Stomach (tissue), 19 donors: ENCODE measurements at places on chromosomes 6 and 20.

DNA sequence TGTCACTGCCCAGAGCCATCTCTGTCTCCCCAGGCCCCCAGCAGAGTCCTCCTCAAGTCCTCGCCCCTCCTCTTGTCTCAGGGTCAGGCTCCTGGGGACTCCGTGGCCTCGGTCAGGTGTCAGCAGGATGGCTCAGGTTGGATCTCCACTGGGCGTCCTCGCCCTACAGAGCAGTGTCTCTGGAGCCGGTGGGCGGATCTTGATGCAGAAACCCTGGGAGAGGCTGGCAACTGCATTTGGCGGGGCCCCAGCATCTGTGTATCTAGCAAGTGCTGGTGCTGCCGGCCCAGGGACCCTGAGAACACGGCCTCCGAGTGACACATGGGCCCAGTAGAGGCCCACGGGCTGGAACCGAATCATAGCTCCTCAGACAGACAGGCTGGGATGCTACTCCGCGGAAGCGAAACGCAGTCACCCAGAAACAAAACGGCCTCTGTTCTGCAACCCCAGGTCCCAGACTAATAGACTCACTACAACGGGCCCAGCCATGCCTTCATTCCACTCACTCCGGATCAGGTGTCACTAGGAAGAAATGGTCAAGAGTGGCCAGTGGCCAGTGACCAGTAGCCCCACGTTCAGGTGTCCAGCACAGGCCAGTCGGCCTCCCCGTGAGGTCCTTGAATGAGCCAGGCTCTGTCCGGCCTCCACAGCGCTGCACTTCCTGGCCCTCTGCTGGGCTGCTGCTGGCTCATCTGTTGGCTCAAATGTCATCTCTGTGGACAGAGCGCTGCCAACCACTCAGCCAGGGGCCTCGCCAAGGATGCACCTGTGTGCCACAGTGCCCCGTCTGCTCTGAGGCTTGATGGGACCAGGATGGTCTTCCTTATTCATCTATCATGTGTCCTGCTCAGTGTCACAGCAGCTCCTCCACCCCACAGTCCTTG, 12.6 kb upstream of the FRMD1 start:
- no peak for DNase-seq

DNA sequence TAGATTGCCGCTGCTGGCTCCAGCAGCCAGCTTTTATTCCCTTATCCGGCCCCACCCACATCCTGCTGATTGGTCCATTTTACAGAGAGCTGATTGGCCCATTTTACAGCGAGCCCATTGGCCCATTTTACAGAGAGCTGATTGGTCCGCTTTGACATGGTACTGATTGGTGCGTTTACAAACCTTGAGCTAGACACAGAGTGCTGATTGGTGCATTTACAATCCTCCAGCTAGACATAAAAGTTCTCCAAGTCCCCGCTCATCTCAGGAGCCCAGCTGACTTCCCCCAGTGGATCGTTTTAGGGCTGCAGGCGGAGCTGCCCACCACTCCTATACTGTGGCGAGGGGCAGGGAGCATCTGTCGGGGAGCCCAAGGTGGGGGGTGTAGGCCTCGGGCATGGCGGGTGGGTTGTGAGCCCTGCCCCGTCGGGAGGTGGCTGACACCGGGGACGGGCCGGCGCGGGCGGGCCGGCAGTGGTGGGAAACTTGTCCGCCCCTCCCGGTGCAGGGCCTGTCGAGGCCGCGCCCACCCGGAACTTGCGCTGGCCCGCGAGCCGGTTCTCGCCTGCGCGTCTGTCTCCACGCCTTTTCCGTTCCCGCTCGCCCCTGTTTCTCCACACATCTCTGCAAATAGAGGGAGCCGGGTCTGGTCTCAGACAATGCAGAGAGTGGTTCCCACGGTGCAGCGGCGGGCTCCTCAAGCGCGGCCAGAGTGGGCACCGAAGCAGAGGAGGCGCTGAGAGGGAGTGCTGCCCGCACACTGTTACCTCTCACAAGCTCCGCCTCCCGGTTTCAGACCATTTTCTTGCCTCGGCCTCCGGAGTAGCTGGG, 86.1 kb upstream of the STMND1 start:
- DNase-seq: peak; percentile 85

DNA sequence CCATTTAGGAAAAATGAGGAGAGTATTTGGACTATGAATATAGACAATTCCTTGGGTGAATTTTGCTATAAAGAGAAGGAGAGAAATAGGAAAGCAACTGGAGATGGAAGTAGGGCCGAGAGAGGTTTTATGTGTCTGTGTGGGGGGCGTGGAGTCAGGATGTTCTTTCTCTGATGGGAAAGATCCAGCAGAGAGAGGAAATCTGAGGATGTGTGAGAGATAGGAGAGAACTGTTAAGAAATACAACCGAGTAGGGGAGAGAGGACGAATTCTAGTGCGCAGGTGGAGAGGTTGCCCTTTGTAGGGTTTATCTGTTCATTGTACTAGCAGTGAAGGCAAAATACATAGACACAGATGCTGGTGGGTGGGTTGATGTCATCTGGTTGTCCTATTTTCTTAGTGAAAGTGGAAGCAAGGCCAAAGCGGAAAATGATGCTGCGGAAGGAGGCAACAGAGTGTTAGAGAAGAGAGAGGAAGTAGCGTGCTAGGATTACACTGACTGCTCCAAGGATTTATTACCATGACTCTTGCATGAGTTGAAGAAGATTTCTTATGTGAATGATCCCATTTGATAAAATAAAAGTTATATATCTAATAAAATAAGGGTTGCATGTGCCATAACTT, 57.7 kb downstream of the CLVS2 start:
- DNase-seq: no peak

DNA sequence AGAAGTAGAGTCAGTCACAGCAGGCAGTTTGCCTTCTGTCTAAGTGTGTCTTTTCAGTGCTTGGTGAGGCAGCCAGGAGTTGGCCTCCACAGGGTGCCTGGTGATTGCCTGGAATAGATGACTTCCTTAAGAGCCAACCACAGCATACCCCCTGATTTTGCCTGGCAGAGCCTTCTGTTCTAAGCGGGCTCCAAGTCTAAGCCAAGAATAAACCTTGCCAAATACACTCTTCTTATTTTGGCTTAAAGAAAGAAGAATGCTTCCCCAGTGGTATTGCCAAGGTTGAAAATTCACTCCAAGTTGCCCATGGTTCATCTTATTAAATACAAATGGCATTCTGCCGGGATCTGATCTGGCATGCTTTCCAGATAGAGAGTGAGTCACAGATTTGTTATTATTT, 1424.8 kb upstream of the EYS start:
- no peak for DNase-seq

- no peak for DNase-seq
Observed at GRCh38 chr20:52033313-52033712, 158.3 kb downstream of the ZFP64 start.

- peak; percentile 82 for DNase-seq
Observed at GRCh38 chr6:149934249-149935156, 7.3 kb upstream of the ULBP2 start.

GRCh38 chr6:3151691-3152090, 5.7 kb downstream of the TUBB2A start:
- no peak for DNase-seq

GRCh38 chr6:100731411-100731810, 149.7 kb downstream of the ASCC3 start:
- no peak for DNase-seq

DNA sequence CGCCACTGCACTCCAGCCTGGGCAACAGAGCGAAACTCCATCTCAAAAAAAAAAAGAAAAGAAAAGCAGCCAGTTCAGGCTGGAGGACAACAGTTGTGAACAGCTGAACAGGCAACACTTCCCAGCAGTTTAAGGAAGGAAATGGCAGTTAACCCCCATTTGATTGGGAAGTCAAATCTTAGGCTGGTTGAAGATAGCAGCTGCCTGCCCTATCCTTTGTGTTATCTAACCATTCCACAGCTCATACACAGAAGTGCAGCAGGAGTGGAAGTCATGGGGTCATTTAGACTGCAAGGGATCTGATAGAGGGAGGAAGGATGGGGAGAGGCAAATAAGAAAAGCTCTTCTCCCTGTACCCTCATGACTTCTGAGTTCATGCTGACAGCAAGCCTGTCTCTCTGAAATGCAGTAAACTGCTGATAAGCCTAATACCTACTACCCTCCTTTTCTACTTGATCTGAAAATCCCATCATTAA, 35.3 kb downstream of the KCTD20 start:
- no peak for DNase-seq

DNA sequence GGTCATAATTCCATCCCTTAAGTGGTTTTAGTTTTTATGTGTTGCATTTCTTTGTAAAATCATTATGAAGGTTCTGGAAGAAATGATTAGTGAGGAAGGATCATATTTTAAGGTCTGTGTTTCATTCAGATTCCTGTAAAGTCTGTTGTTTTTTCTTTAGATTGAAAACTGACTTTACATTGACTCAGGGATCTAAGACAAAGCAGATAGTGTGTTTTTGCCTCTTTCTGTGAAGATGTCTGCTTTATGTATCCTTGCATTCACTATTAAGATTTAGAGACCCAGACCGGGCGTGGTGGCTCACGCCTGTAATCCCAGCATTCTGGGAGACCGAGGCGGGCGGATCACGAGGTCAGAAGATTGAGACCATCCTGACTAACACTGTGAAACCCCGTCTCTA, 225.7 kb downstream of the SAMD5 start:
- DNase-seq: no peak

- DNase-seq: no peak
Observed at GRCh38 chr6:42212442-42212841, 5.2 kb downstream of the MRPS10 start.

GRCh38 chr20:60900618-60901017, 351.4 kb upstream of the CDH4 start:
- DNase-seq: no peak

DNA sequence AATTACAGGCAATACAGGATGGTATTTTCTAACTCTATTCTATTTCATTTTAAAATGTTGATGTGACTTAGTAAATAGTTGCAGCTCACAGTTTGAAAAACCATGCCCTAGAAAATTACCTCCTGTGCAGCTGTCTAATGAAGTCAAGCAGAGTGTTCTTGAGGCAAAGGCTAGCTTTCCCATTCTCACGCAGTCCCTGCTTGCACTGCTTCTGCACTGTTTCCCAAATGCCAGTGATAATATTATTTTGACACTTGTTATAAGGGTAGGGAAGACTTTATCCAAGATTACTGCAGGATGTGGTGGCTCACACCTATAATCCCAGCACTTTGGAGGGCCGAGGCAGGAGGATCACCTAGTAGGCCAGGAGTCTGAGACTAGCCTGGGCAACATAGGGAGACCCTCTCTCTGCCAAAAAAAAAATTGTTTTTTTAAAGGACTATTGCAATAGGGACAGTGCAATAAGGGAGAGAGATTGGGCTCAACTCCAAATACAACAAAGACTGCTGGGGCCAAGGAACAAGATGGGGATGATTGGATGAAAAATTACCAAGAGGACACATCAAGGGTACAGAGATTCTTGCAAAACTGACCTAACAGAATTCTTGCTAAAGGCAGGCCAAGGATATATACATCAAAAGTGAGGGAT, 196.1 kb downstream of the LY86 start:
- no peak for DNase-seq

GRCh38 chr6:92369309-92369708, 1050.0 kb downstream of the EPHA7 start:
- no peak for DNase-seq

GRCh38 chr20:60586269-60587050, 628.2 kb downstream of the CDH26 start:
- no peak for DNase-seq

DNA sequence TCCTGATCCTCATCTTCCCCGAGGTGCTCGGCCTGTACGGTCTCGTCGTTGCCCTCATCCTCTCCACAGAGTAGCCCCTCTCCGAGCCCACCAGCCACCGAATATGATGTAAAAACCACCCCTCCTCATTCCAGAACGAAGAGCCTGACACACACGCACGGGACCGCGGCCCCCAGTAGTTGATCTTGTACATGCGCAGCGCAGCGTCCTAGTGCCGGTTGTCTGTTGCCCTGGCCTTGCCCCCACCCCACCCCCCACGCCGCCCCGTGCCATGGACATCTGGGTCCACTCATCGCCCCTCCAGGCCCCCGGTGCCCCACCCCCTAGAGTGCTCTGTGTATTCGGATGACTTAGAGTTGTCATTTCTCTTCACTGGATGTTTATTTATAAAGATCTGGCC, 5.2 kb upstream of the PRPH2 start:
- peak; percentile 46 for DNase-seq

- peak; percentile 82 for DNase-seq
Observed at GRCh38 chr6:89970609-89971337, 76.5 kb downstream of the GJA10 start.
